ENCODE measurements at places on chromosomes 1 and 21.

DNA sequence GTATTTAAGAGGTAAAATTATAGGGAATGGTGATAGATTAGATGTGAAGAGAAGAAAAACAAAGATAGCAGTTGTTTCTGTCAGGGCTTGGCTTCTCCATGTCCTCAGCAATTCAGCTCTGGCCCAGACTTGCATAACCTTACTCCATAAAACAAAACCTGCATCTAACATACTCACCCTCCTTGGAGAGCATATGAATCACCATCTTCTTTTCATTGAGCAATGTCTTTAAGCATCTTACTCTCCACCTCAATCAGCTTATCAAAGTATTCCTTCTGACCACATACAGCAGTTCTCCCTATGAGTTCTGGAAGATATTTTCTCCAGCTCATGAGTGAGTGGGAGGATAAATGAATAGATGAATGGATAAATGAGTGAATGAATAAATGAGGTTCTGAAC is 49.0 kb downstream of the RAB3B start:
- no peak for DNase-seq

GRCh38 chr1:51519048-51519864 is at the start of gene EPS15:
TSS of gene EPS15 (minus strand) at chr1:51519266. CDS start at chr1:51519231, 35 bp downstream.
- DNase-seq = peak; percentile 72

DNA sequence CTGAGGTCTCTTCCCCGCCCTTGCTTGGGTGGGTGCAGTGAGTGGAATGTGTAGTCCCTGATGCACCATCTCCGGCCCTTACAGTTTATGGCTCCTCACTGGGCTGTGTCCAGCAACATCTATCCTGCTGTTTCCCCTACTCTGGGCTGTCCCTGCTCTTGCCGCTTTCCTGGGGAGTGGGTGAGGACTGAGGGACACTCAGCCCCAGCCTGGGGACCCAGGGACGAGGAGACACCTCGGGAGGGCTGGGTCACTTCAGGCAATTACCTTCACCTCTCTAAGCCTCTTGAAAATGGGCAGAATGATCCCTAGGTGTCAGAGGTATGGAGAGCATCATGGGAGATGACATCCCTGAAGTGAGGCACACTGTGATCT is 13.6 kb upstream of the LRP8 start:
- DNase-seq = no peak

GRCh38 chr1:11919621-11920020 is 6.6 kb downstream of the KIAA2013 start:
- DNase-seq = no peak

DNA sequence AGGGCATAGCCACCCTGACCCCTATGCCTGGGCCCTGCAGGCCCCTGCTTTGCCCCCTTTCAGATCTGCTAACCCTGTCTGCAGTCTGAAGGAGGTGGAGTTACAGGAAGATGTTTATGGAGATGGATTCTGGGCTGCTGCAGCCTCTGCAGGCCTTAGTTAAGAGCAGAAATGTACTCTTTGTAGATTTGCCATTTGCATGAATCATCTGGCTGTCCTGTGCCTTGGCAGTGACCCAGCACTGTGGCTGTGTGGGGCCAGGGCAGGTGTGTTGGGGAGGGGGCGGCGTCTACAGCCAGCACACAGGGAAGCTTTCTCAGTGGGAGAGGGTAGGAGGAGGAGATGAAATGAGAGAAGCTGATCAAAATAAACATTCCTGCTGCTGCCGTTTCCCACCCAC is 867.3 kb downstream of the PLA2G4A start:
- DNase-seq = no peak

DNA sequence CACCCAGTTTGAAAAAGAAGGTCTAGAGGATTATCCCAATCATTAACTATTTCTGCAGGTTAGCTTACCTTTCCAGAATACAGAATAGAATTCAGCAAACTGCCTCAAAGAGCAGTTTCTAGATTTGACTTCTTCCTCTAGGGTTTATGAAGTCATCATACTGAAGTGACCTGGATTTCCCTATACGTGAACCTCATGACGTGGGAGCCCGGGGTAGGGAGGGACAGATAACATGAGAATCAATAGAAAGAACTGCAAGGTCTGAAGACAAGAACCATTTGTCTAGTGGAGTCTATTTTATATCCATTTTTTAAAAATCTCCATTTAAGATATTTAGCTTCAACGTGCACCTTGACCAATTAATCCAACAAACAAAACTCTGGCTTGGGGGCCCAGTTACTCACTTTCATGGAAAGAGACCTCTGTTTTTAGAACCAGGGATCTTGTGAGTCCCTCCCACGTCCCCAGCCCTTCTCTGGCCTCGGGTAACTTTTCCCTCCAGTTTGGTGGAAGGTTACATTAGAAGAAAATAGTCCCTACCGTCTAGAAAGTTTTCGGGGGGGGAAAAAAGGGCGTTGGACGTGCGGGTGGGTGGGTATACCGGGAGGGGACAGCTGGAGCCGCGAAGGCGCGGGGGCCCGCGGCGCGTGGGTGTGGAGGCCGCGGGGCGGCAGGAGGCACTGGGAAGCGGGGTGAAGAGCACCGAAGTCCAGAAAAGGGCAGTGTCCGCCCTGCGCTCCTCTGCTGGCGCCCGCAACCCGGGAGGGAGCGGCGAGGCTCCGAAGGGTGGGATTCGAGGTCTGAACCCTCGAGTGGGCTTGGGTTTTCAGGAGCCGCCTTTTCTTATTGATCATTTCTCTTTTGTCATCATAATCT is 13.8 kb upstream of the POGZ start:
- no peak for DNase-seq

DNA sequence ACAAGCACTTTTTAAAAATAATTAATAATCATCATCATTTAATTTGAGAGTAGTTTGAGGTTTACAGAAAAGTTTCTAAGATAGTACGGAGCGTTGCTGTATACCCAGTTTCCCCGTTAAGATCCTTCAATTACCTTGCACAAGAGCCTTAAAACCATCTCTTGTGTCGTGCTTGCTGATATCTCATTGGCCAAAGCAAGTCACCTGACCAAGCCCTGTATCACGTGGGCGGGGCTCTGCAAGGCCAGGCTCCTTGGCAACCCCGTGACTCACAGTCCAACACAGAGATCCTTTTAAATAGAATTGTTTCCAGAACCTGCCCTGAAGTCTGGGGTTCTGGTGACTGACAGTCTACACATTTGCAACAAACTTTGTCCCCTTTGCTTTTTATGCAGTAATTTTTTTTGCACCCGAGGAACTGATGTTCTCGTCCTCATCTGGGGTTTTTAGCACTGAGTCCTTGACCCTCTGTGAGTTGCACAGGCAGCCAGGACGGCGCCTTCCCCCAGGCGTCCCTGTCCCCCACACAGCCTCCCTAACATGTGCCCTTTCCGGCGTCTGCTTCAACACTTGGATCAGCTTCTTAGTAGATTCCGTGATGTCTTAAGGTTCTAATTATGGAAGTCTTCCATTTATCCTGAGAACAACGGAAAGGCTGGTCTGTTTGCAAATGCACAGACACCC is 183.3 kb upstream of the TMEM51 start:
- no peak for DNase-seq

DNA sequence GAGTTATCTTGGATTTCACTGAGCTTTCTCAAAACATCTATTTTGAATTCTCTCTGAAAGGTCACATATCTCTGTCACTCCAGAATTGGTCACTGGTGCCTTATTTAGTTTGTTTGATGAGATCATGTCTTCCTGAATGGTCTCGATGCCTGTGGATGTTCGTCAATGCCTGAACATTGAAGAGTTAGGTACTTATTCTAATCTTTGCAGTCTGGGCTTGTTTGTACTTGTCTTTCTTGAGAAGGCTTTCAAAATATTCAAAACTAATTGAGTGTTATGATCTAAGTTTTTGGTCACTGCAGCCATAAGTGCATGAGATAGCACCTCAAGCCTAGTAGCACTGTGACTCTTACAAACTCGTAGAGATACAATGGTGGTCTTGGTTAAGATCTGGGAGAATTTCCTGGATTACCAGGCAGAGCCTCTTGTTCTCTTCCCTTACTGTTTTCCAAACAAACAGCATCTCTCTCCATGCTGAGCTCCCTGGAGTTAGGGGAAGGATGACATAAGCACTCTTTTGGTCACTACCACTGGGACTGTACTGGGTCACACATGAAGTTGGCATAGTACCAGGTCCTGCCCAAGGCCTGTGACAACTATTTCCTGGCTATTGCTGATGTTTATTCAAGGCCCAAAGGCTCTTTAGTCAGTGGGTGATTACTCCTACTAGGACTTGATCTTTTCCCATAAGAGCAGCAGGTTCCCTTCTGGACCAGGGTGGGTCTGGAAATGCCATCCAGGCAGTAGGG is 25.6 kb downstream of the SLC22A15 start:
- no peak for DNase-seq

DNA sequence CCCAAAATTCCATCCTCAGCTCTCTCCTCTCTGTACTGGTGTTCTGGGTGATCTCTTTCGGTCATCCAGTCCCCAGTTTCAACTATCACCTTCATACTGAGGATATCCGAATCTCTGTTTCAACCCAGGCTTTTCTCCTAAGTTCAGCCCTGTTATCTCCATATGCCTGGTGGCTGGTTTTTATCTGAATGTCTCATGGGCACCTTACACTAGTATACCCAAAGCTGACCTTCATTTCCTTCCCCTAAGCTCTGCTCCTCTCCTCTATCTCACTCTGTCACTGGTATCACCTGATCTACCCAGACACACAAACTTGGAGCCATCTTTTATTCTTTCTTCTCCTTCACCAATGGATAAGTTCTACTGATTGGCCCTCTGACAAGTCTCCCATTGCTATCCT is 53.0 kb downstream of the LRRC71 start:
- no peak for DNase-seq

- no peak for DNase-seq
Observed at GRCh38 chr1:111275780-111276433, 14.7 kb upstream of the CHIA start.

DNA sequence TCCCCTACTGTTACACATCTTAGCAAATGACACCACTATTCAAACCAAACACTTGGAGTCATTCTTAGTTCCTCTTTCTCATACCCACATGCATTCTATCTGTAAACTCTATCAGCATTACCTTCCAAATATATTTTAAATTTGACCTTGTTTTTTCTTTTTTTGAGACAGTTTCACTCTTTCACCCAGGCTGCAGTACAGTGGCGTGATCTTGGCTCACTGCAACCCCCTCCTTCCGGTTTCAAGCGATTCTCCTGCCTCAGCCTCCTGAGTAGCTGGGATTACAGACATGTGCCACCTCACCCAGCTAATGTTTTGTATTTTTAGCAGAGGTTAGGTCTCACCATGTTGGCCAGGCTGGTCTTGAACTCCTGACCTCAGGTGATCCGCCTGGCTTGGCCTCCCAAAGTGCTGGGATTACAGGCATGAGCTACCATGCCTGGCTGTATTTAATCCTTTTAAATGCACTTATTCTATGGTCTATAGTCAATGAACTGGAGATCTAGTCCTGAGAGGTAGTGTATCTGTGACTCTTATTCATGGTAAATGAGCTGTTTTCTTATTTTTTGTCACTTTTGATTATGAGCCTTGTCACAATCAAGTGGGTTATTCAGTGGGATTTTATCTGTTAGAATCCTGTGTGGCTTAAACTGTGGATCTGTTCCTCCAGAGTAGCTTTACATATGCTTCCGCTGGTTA is 73.1 kb downstream of the GATAD2B start:
- peak; percentile 71 for DNase-seq

DNA sequence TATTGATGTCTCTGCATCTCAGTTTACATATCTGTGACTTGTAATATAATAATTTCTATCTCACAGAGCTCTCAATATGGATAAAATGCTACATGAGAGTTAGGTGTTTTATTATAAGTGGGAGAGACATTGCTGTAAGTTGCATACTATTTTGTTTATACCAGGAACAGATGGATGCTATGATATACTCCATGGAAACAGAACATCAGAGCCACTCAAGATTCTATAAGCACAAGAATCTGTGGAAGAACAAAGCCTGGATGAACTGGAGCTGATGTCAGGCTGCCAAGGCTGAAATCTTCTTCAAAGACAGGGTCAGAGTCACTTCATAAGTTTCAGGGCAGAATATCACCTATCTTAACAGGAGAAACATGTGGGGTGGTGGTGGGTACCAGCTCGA is 30.2 kb downstream of the DUSP10 start:
- DNase-seq = no peak

DNA sequence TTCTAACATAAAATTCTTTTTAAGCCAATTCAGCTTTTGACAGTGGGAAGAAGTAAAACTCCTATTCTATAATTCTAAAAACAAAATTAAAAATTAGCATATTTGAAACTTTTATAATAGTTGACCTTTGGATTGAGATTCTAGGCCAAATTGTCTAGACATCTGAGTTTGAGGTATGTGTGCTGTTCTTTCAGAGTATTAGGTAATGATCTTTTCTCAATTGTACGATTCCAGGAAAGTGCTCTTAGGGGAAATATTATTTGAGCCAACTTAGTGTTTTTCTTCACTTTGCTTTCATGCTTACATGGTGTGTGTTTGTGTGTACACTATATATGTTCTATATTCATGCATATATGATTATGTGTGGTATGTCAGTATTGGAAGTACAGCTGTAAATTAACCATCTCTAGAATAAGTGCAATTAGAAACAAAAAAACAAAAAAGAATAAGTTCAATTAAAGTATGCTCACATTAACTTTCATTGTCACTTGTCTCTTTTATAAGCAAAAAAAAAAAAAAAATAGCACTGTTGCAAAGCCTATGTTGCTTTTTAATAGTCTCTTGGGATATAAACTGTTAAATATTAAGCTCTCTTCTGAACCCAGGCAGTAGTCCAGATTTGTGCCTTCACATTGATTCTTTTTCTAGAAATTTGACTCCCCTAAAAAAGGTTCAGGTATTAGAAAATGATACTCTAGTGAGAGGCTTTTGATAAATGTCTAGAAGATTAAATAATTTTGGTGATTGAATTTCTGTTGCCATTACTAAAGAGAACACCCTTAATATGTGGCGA is 132.2 kb downstream of the ATP5PO start:
- no peak for DNase-seq

DNA sequence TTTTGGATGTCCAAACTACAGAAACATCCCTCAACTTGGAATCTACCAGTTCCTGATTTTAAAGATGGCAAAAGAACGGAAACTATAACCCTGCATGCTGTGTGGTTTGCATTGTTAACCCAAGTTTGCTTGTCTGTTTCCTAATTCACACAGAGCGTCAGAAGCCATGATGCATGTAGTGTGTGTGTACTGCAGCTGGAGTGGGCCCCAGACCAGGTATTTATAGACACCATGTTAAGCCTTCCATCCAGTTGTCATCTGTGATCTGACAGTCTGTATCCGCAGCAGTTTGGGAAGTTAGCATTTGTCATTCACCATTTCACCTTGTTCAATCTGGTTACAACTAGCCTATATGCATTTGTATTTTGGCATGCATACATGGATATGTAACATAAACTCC is 27.7 kb upstream of the PLEKHM2 start:
- no peak for DNase-seq

GRCh38 chr1:216310776-216311175 is 112.5 kb downstream of the USH2A start:
- DNase-seq = peak; percentile 1

- no peak for DNase-seq
Observed at GRCh38 chr1:9270290-9270883, 22.3 kb upstream of the SPSB1 start.

DNA sequence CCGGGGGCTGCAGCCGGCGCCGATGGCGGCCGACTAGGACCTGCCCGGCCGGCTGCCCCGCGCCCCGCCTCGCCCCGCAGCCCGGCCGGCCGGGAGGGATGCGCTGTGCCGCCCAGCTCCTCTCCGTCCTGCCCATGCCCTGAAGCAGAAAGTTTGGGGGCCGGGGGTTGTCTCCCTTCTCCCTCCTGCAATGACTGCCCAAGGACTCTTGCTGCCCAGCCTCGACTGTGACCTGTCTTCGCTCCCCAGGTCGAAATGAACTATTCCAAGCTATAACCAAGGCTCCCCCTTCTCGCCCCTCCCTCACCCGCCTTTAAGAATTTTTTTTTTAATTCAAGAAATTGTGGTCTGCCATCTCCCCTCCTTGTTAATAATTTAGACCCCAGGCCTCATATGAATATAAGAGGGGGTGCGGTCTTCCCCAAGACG is 361 bp downstream of the TMCC2 start:
- DNase-seq = no peak

Data from Kasumi-1 (cell line).